ENCODE measurements at places on chromosomes 4 and X.

DNA sequence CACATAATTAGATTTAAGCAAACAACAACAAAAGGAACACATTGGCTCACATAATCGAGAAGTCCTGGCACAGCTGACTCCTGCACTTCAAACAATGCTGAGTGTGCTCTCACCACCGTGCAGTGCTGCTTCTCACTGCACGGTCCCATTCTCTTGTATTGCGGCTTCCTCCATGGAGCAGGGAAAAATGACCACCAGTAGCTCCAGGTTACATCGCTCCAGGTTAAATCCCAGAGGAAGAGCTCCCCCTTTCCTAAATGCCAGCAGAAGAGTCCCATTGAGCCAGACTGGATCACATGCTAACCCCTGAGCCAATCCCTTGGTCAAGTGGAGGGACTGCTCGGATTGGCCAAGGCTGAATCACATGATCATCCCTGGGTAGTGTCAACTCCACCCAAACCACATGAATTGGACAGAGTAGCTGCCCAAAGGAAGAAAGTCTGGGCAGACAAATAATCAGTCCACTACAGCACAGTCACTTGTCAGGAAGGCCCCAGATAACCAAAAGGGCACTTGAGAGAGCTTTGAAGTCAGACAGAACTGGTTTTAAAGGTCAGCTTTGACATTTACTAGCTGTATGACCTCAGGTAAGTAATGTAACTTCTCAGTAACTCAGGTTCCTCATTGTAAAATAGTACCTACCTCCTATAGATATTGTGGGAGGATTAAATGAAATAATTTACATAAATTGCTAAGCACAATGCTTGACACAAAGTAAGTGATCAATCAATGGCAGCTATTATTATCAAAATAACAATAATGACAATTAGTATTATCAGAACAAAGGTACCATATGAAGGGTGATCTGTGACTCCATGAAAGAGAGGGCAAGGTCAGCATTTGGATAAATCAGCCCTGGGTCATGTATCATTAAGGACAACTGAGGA, 14.3 kb downstream of the TEC start:
- no peak for DNase-seq

GRCh38 chr4:176794651-176795050, 1.9 kb upstream of the VEGFC start:
- DNase-seq, result no peak

DNA sequence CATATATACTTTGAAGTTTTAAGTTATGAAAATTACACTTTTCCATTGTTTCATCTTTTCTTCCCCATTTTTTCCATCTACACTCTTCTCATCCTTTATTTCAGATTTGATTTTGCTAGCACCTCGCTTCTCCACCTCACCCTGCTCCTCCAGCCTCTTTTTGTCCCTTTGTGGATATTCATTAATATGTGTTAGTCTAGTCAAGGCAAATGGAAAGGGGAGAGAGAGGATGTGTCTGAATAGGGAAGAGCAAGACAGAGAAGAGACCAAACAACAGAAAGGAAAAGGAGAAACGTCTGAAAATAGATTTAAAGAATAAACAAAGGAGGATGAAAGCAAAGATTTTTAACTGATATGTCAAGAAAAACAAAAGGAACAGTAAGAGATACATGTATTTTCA, 24.1 kb downstream of the GPM6A start:
- no peak for DNase-seq

- DNase-seq, result no peak
These were observed 29.8 kb upstream of the CCNG2 start for GRCh38 chr4:77127215-77127614.

- no peak for DNase-seq
These were observed 108.5 kb upstream of the PCDH18 start for GRCh38 chr4:137640838-137641158.

DNA sequence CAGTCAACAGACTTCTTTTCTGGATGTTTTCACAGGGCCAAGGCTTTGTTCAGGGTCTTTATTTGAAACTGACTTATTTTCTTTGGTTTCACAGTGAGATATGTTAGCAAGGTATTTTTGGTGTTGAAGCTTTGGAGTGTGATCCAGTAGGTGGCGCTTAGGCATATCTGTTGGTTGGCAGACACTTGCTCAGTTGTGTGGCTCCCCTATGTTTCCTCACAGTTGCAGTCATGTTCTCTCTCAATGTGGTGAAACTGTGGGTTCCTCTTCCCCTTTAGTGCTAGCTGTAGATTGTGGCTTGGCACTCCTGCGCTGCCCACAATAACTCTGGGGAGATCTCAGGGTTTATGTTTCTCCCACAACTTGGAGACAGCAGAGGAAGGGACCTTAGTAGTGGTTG, 460.8 kb downstream of the SLITRK2 start:
- DNase-seq, result no peak

- DNase-seq, result no peak
These were observed 37.5 kb downstream of the PIGG start for GRCh38 chr4:536351-536972.

DNA sequence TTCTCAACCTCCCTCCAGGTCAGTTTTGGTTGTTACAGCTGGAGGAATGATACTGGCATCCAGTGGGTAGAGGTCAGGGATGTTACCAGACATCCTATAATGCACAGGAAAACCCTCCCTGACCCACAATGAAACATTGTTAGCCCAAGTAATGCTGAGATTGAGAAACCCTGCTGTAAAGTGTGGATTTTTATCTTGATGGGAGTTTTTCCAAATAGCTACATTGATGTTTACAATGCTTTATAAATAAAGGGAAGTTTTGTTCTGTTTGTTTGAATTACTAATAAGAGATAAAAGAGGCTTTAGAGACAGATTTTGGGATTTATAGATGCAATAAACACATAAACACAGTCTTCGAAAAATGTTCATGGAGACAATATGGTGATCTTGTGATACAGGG, 194.0 kb upstream of the NUDT6 start:
- DNase-seq, result no peak

DNA sequence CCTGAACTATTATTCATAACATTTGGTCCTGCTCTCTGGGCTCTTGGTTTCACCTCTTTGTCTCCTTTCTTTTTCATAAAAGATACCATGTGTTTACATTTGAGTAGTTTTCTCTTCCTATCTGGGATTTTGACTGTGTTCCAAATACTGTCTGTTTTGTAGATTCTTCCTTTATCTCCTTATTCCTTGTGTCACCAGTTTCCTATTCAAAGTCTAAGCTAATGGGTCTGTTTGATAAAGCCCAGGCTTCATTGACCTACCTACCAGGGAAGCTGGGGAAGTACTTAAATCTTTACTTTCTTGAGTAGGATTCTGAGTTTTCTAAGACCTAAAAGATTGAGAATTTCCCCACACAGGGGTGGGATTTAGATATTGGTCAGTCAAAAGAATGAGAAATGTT, 409.5 kb downstream of the RAPGEF2 start:
- DNase-seq, result no peak

DNA sequence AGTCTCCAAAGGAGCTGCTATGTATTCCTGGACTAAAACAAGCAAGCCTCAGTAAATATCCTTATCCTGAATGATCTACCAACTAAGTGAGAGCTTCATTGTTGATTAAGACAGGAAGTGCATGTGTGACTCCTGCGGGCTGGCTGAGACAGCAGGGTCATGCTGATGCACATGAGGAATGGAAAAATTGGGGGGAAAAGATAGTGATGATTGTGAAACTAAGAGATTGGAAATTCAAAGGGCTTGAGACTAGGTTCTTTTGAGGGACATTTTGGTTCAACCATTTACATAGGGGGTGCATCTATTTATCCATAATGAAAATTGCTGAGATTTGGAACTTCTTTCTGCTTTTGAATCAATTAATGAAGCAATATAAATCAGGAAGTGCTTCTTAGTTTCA, 61.1 kb upstream of the C1QTNF7 start:
- no peak for DNase-seq

DNA sequence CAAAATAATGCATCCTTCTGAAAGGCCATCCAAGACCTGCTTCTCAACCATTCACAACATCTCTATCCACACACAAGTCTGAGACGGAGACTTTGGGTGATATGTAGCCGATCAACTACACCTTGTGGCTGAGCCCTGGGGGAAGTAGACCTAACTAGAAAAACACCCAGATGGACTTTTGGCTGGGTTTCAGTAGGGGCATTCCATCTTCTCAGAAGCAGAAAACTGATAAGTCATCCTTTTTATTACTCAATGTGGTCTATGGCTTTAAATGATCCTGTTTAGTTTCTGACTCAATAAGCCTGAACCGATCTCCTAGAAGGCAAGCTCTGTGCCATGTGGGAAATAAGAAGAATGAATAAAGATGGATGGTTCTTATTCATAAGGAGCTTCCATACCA, 82.5 kb upstream of the AFF2 start:
- no peak for DNase-seq

DNA sequence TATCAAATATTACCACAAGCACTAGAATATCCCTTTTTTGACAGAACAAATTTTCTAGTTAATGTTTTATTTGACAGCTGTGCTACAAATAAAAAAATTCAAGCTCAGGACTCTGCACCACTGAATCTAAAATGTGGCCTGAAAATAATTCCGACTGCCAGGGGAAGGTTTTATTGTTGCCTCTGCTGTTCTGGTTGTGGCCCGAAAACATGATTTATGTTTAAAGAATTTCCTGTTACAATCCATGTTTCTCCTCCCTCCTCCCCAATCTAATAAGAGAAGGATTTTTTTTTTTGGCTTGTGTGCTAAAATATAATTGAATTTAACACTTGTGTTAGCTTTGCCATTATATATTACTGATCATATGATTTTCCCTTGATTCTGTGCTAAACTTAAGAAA, 227.8 kb downstream of the DCLK2 start:
- DNase-seq, result no peak

DNA sequence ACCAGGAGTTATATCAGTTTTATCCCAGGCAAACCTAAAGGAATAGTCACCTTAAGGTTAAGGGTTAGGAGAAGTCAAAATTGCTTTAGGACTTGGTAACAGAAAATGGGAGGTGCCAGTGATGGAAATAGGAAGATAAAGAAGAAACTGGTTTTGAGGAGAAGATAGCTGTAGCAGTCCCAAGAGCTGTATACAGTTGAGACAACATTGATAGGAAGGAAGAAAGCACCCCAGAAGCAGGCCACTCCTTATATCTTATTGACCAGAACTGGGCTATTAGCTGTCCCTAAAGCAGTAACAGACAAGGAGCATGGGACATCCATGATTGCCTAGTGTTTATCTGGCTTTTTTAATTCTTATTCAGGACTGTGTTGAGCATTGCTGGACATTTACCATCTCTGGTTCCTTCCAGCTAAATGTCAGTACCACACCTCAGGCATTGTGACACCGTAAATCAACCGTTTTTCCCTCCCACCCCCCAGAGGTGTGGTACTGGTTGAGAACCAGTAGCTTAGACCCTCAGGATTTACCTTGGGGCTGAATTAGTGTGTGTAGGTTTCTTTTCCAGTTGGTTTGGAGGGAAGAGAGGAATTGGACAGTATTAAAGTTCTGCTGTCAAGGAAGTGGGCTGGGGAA, 2.0 kb upstream of the PGRMC2 start:
- no peak for DNase-seq

GRCh38 chr4:4730249-4730648, 129.2 kb upstream of the MSX1 start:
- no peak for DNase-seq

- DNase-seq, result no peak
These were observed 831.5 kb downstream of the STIM2 start for GRCh38 chr4:27692158-27692557.

DNA sequence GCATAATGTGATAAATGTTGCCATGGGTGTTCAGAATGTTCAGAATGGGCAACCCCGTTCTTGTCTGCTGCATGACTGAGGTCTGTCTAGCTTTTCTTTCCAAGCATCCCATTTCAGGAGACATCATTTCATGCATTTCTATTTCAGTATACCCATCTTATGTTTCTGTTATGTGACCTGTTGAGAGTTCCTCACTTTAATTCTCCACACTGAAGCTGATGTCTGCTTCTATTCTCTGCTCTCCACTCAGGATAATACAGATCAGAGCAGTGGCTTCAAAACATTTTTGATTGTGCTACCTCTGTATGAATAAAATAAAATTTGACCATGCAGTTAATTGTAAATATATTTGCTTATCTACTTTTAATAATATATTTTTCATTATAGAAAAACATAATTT, 398.6 kb downstream of the ARHGAP24 start:
- no peak for DNase-seq

DNA sequence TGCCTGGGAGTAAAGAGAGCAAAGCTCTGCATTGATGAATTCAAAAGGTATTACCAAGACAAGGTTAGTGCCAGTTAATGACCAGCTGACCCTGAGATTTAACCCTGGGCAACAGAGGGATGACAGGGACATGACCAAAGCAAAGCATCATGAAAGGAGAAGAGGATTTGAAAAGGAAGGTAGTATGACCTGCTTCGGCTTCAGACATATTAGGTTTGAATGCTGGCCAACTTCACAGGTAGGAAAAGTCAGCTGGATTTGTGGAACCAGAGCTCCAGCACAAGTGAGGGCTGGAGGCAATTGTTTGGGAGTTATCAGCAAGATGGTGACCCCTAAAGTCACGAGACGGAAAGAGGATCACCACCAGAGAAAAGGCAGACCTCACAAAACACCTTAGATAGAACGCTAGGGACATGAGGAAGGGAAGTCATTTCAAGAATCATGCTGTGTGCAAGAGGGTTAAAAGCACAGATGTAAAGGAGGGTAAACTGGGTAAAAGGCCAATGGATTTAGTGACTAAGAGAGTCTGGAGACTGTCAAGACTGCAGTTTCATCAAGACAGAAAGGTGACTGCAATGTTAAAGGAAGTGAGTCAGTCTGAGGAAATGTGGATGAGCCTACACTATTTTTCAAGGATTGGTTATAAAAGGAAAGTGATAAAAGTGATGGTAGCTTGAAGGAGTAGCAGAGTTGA, 45.6 kb downstream of the SH3RF1 start:
- DNase-seq, result no peak

DNA sequence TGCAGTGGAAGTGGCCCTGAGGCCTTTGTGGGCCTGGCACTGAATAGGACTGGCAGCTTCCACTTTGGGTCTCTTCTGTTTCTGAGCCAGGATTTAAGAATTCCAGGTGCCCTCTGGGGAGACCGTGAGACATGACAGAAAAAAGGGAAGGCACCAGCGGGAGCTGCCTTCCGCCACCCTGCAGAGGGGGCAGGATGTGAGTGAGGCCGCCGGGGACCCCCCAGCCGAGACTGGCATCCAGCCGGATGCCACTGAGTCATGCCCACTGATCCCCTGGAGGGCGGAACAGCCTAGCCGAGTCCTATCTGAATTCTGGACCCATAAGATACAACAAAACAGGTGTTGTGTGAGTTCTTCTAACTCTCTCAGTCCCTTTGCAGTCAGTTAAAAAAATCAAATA, 41.3 kb downstream of the C4orf50 start:
- DNase-seq, result no peak

DNA sequence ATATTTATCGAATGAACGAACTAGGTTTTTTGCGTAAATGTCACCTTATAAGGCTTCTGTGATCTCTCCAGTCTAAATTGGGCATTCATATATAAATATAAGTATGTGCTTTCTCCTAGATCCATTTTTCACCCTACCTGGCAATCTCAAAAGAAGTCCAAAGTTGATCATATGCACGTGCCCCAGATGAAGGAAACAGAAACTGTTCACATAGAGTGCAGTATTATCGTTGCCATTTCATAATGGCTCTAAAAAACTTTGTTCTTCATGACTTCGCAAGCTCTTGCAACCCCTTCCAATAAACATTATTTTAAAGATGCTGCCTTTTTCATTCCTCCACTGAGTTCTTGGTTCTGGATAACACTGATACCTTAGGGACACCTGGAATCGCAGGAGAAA, 708 bp downstream of the INTS12 start:
- no peak for DNase-seq

- no peak for DNase-seq
These were observed 24.2 kb upstream of the CXCL2 start for GRCh38 chr4:74123065-74123728.

GRCh38 chr4:13703096-13703495, 75.6 kb upstream of the BOD1L1 start:
- DNase-seq, result no peak

Measured in GM12892 (cell line).